ENCODE measurements at places on chromosomes 6 and 20. TPM values are rescaled to one million over a fixed set of nuclear protein-coding genes. Genes with fewer than 3 reads are reported as not detected.

PPIL4 gene
- total RNA-seq: 39.5 TPM

GRCh38 chr20:58294497-58295455 lies 14.7 kb upstream of the RAB22A start:
- DNase-seq: no peak

- no peak for DNase-seq
Measured at GRCh38 chr6:87182321-87182720, 27.0 kb downstream of the ZNF292 start.

DNA sequence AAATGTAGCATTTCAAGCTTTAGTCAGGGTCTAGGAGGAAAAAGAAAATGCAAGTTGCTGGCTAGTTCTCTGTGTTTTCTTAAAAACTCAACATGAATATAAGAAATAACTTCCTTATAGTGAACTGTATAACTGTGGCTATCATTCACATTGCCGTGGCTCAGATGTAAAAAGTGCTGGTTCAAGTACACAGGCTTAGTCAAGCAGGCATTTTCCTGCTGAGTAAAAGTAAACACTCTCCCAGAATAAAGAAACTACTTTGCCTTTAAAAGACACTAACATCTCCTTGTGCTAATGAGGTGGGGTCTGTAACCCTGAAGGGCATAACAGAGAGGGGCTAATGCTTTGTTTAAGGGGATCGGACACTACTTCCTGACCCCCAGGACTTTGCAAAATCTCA lies 3.3 kb downstream of the ATP5F1E start:
- no peak for DNase-seq

DNA sequence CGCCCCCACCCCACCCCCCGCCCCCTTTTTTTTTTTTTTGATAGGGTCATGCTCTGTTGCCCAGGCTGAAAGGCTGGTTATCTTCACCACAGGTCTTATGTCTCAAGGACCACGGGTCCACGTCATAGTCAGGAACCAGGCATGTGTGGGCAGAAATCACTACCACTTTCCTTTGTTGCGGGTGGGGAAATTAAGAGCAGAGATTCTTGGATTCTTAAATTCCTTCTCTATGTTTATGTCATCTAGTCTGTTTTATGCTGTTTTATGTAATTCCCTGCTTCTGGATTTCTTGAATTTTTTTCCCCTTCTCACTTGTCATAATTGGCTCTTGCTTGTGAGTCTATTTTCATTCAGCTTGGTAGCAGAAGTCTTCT lies 25.8 kb upstream of the PLCG1 start:
- no peak for DNase-seq

TFAP2D gene
- not detected for total RNA-seq

DNA sequence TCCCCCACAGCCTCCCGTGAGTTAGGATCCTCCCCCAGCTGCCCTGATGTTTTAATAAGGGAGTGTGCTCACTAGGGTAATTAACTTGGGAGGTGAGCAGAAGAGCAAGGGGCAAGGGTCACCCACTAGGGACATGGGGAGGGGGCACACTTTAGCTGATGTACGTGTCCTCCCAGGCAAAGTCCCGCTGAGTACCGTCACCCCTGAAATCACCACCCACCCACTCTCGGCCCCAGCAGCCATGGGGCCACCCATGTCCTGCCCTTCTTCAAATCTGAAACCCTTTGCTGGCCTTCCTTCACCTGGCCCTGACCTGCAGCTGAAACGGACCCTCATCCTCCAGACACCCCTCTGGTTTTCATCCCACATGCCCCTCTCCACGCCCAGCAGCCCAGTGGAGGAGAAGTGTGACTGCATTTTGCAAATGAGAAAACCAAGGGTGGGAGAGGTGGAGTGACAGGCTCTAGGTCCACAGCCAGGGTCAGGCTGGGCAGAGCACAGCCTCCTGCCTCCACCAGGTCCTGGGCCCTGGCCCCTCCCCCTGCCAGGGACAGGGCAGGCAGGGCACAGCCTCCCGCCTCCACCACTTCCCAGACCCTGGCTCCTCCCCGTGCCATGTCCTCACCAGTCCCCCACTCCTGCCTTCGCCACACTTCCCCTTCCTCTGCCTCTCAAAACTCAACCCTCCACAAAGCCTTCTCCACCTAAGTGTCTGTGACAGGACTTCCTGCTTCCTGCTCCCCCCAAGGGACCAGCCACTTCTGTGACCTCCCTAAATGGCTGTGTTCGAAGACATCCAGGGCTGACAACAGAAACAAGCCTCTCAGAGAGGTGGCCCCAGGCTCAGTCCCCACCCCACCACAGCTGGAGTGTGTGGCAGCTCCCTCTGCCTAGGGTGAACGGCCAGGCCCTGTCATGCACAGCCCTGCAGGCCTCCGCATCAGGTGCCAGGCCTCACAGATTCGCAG lies 15.1 kb downstream of the ACSS1 start:
- DNase-seq: no peak

DNA sequence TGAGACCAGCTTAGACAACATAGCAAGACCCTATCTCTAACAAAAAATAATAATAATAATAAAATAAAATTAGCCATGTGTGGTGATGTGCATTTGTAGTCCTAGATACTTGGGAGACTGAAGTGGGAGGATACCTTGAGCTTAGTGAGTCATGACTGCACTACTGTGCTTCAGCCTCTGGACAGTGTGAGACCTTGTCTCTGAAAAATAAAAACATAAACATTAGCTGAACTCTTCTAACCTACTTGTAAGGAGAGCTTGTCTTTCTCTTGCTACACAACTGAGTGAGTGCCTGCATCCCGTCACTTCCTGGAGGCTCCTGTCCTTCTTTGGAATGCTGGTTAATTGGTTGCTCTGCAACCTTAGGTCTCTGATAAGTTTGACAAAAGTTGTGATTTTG lies 5.1 kb upstream of the DBNDD2 start:
- DNase-seq: no peak

GSTA3 gene
- not detected for total RNA-seq

DNA sequence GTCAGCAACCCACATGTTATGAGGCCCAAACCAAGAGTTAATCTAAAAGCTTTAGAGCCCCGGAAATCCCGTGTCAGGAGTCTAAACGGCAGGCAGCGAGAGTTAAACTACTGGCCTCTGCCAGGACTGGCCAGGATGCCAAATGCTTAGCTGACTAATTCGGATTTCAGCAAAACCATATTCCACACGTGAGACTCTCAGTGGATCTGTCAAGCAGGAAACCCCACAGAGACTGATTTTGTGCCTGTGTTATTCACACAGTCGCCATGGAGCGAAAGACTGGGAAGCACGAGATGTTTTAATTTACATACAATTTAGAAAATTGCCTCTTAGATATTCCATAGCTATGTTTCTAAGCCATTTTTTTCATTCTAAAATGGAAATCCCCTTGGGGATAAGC lies 152.9 kb downstream of the RNASET2 start:
- no peak for DNase-seq

SIRPB2 gene
- 1.4 TPM for total RNA-seq

LRRC73 gene
- total RNA-seq: 1.1 TPM

DNA sequence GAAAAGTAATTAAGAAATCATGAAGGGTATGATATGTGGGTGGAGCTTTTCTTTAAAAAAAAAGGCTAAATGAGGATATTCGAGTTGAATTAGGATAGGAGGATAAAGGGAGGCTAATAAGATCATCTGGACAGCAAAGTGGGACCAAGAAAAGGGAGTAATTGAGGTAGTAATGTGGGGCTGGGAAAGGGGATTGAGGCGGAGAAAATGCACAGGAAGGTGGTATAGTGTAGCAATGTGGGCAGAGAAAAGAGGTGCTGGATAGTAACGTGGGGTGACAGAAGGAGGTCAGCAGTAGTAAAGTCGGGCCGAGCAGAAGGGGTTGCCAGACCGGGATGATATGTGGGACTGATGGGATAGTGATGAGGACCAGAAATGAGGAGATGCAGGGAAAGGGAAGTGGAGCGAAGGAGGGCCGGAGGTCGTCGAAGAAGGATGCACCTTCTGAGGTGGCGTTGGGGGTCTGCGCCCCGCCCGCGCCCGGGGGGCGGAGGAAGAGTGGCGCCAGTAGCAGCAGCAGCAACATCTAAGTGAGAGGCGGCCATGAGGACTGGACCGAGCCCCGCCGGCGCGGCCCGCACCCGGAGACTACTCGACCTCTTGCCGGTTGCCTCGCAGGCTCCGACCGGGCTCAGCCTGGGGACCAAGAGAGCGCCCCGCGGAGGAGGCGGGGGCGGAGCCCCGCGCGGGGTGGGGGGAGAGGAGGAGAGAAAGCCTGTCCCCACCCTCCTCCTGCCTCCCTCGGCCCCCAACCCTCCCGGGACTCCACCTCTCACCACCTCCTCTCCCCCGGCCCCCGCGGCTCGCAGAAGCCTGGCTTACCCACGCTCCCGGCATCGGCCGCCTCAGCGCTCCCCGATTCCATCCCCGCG lies 887 bp downstream of the GABBR1 start:
- peak; percentile 78 for DNase-seq

SLC32A1 gene
- total RNA-seq: not detected

FYN gene
- 65.9 TPM for total RNA-seq

SLC17A4 gene
- 0.12 TPM for total RNA-seq

DNA sequence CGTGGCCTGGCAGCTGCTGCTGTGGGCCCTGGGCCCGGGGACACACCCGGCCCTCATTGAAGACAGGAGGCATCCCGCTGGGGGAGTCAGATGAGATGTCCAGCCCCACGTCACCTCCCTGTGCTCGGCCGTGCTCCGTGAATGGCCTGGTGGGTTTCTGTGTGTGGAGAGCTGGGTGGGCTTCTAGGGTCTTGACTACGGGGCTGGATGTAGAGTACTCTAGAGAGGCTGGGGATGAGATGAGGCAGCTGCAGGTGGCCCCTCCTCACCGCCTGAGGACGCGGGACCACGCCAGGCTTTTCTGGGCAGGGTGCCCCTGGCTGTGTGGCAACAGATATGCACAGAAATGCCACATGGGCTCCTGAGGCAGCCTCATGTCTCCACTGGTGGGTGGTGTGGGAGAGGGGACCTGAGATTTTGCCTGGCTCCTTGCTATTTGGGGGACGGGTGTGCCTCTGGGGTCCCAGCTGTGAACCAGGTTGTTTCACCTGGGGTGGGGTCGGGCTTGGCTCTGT lies 8.4 kb upstream of the BHLHE23 start:
- DNase-seq: no peak

HSPA1L gene
- 3.9 TPM for total RNA-seq

GRCh38 chr6:170316071-170316470 lies 9.5 kb downstream of the FAM120B start:
- no peak for DNase-seq

RIPOR2 gene
- total RNA-seq: 9.0 TPM

- no peak for DNase-seq
Measured at GRCh38 chr6:145836772-145837171, 22.2 kb upstream of the FBXO30 start.

GRCh38 chr6:106520711-106521401 lies 108.4 kb downstream of the RTN4IP1 start:
- DNase-seq: no peak

DNA sequence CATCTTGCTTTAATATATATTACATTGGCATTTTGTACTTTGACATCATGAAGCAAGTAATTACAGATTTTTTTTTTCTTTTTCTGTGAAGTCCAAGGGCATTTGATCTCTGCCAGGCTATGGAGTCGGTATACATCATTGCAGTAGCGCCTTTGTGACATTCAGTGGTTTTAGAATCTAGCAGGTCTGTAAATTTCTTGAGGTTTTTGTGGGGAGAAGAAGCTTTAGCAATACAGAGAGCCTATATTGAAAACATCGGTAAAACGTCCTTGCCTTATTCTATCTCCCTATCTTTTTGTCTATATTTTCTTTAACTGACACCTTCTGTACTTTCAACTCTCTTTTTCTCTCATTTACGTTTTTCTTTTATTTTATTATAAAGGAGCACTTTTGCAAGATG lies 47.2 kb downstream of the DUSP22 start:
- no peak for DNase-seq

MICB gene
- 1.3 TPM for total RNA-seq

DNA sequence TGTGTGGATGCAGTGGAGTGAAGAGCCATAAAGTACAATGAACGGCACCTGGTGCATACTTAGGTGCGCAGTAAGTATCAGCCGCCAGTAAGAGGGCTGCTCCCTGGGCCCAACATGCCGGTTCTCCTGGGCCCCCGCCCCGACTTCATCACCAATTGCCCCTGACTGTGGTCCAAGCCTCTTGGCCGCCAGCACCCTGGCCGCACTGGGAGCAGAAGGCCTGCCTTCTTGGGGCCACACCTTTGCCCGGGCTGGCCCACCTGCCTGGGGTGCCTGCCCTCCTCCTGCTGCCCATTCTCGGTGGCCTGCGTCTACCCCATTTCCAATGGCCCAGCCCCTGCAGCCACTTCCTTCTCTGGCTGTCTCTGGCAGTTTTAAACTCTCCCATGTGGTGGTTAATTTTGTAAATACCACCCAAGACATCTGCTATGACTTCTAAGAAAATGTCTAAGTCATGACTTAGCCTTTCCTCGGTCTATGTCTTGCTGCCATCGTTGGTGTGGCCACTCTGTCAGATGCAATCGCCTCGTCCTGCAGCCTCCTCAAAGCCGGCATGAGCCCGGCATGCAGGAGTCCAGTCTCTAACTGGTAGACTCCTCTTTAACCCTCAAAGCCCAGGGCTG lies 36.8 kb downstream of the PMEPA1 start:
- no peak for DNase-seq

GRCh38 chr6:79841577-79842375 lies 105.6 kb downstream of the ELOVL4 start:
- DNase-seq: no peak

BHLHE23 gene
- not detected for total RNA-seq

GRCh38 chr6:159106627-159107241 lies 61.9 kb upstream of the TAGAP start:
- DNase-seq: peak; percentile 34

MLN gene
- not detected for total RNA-seq

DNA sequence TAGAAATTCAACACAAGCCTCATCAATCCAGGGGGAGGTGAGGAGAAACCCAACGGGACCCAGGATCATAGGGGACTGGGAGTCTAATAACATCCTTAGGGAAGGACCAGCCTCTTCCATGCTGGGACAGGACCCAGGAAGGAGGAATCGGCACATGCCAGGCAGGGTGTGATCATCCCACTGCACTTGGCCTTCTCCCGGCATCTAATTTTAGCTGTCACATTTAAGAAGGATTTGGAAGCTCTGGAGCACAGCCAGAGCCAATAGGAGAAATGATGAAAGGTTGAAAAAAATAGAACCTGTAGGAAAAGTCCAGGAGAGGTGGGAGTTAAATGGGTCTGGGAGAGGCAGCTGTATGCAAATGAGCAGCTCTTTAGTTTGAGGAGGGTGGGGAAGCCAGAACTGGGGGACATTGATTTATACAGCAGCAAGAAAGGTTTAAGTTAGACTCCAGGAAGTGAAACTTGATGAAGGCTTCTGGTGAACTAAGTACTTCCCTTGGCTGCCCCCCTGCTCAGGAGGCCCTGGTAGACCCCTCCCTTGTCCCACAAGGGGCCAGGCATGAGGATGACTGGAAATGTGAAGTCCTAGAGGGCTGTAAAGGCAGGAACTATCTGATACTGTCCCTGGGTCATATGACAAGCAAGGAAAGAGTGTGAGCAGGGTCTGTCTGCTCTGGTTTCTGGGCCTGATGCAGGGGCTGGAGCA lies 260.3 kb downstream of the LRFN2 start:
- no peak for DNase-seq

CSE1L gene
- 37.3 TPM for total RNA-seq

GRCh38 chr6:166308033-166308768 lies at the start of gene PRR18:
Gene PRR18, minus strand, starts transcription at chr6:166308392. Its CDS starts 250 bp downstream, at chr6:166308142.
- DNase-seq: no peak
